Neuronal stem cell (in vitro differentiated cells): ENCODE measurements at places on chromosomes 5 and 9.

DNA sequence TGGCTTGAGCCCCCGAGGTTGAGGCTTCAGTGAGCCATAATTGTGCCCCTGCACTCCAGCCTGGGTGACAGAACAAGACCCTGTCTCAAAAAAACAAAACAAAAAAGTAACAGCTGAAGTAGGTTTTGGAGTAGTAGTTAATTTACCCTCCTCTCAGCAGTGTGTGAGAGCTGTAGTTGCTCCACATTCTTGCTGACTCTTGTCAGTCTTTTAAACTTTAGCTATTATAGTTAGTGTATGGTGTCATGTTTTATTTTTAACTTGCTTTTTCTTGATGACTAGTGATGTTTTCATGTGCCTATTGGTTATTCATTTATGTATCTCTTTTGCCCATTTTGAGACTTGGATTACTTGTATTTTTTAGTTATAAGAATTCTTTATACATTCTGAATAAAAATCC is 52.9 kb upstream of the DHFR start:
- no peak for DNase-seq

DNA sequence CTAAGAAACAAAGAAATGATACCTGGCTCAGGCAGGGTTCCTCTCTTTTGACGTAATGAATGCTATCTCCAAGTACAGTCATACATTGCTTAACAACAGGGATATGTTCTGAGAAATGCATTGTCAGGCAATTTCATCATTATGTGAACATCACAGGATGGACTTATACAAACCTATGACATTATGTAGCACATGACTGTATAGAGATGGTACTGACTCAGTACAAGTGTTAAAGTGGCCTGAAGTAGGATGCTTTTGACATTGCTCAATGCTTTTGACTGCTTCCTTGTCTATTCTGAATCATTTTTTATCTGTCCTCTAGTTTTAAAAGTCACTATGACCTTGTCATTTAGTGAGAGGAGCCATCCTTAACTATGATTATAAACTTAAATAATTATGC is 147.6 kb downstream of the NR2F1-AS1 start:
- no peak for DNase-seq

GRCh38 chr5:157562111-157562581 is 13.4 kb downstream of the ADAM19 start:
- DNase-seq, result no peak

- DNase-seq, result no peak
Observed at GRCh38 chr5:6739603-6740002, 26.4 kb downstream of the TENT4A start.

GRCh38 chr9:27395484-27395921 is 98.6 kb upstream of the EQTN start:
- DNase-seq, result peak; percentile 26

GRCh38 chr9:117490199-117490598 is 75.3 kb upstream of the ASTN2 start:
- DNase-seq, result no peak

DNA sequence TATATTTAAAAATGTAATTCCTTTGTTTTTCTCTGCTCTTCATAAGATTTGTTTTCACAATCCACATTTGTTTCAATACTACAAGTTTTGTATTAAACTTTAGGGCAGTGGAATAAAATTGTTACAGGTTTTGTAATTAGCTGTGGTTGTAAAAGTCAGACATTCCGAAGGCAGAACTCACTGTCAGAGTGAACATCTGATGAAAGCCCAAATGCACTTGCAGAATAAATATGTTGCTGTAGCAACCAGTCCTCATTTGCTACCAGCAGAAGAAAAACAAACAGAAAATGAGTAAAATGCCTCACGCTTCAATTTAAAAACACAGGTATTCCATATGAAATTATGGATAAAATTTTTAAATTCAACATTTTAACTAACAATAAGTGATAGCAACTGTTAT is 740.1 kb upstream of the FAM174A start:
- no peak for DNase-seq

- no peak for DNase-seq
Observed at GRCh38 chr9:117458066-117458465, 43.2 kb upstream of the ASTN2 start.

DNA sequence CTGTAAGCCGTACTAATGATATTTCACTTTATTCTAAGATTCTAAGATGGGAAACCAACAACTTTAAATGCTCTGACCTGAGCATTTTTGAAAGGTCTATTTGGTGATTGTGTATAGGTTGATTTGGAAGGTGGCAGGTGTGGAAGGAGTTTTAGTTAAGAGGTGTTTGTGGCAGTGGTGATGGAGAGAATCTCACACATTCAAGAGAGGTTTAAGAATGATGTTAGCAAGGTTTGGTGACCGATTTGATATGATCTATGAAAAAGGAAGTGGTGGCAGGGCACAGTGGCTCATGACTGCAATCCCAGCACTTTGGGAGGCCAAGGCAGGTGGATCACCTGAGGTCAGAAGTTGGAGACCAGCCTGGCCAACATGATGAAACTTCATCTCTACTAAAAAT is 319.2 kb upstream of the CD180 start:
- DNase-seq, result no peak

- DNase-seq, result no peak
Observed at GRCh38 chr5:8923526-8923925, 622.3 kb downstream of the SEMA5A start.

DNA sequence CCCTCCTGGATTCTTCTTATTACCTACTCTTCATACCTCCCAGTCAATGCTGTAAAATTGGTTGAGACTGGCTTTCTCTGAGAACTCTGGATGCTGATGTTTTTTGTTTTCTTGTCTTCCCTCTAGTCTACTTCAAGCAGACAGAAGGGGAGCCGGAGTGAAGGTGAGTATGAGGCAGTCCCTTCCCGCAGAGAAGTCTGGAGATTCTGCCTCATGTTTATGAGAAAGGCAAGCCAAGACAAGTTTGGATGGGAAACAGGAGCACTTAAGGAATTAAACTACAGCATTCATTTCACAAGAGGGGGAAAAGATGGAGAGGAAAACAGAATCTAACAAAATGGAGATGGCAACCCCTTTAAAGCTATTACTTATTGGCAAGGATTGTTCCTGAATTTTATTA is 246.1 kb downstream of the TRIM32 start:
- DNase-seq, result no peak

- no peak for DNase-seq
Observed at GRCh38 chr5:141172381-141173204, at the start of gene PCDHB7. Gene PCDHB7 (plus strand): TSS chr5:141172644. CDS start chr5:141172836, 192 bp downstream.
